Activated T-helper 1 cell treated with anti-CD3 and anti-CD28 coated beads, Interleukin-12 subunit alpha, Interleukin-12 subunit beta, Interleukin-2, Interleukin-4 antibody, amounts not matched to agents 30 ng/mL and 10 ng/mL and 1 ng/mL, durations not matched to agents 14 hours and 24 hours and 36 hours (primary cell): ENCODE measurements at places on chromosomes 3 and 15.

- DNase-seq: no peak
Measured at GRCh38 chr15:88083811-88084760, 172.5 kb downstream of the NTRK3 start.

GRCh38 chr3:117893638-117894037, 1141.0 kb downstream of the IGSF11 start:
- DNase-seq: no peak

- DNase-seq: no peak
Measured at GRCh38 chr3:73422571-73422970, 202.2 kb downstream of the PDZRN3 start.

DNA sequence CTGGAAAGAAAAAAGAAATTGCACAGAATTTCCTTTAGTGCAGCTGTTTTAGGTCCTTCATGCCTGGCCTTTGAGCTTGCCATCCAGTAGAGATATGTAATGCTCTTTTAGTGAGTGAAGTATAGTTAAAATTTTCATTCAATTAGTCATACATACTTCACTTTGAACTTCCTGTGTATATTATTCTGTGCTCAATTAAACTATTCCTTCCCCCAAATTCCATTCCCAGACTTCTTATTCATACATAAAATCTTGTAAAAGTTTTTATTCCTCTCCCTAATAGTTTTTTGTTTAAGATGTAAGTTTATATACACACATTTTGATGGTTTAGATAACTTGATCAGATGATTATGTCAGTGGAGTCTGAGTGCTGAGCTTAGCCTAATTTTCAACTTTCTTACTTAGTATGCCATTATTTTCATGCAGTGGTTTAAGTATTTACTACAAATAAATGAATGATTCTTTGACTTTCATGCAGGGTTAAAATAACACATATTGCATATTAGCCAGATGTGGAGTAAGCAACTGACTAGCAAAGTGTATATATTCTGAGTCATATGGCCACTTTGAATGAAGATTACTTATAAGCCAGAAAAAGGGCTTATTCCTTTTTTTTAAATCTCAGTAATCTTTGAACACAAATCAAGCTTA, 42.5 kb upstream of the ABHD10 start:
- DNase-seq: no peak

GRCh38 chr3:189149203-189149602, 22.6 kb upstream of the TPRG1 start:
- DNase-seq: no peak
